Muscle of leg (tissue), 16 donors: ENCODE measurements at places on chromosomes 5 and 9. TPM values are rescaled to one million over a fixed set of nuclear protein-coding genes. Genes with fewer than 3 reads are reported as not detected.

DNA sequence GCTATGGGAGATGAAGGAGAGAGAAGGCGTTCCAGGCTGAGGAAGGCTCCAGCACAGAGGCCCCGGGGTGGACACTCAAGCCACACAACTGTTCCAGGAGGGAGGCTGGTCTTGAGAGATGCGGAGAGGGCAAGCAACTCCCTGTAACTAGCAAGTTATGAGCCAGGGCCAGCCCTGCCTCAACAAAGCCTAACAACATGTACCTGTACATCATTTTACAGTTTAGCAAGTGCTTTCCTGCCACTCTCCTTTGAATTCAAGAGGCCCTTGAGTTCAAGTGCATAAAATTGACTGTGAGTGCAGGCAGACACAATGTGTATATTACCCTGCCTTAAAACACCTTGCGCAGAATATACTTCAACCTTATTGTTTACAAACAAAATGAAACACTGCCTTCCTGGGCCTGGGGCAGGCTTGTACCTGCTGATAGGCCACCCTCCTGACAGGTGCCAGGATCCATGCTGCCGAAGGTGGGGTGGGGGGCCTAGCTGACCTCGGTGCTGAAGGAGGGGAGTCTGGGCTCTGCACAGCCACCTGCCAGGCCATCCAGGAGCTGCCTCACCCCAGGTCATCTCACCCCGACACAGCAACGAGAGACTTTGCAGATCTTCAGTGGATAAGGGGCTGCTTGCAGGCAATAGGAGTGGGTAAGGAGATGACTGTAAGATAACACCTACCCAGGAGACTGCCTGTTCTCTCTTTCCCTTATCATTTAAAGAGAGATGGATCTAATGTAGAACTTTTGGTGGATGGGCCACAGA lies 80.0 kb downstream of the PPARGC1B start:
- no peak for DNase-seq

- no peak for DNase-seq
Observed at GRCh38 chr9:22363421-22363887, 83.2 kb upstream of the DMRTA1 start.

GRCh38 chr5:135851915-135852845 lies 17.7 kb downstream of the SLC25A48 start:
- DNase-seq, result no peak

The ARID3C gene
- total RNA-seq, result 0.09 TPM
